Hypothalamus (tissue), 51 donors: ENCODE measurements at places on chromosomes 5 and 9.

GRCh38 chr5:113390224-113390623, 44.6 kb downstream of the TSSK1B start:
- DNase-seq: no peak

DNA sequence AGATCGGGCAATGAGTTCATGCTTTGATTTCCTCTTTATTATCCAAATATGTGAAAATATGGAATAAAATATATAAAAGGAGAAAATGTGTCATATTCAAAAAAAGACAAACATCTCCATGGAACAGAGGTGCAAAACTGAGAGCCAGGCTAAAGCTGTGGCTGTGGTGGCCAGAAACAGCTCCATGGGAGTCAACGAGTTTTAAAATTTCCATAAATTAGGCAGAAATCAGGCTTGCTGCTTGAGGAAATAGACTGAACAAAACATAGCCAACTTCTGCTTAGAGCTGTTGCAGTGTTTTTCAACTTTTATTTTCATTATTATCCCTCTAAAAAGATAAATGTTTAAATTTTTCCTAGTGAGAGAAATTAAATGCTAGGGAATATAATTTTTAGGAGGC, 110.8 kb upstream of the SLC30A5 start:
- DNase-seq: no peak

DNA sequence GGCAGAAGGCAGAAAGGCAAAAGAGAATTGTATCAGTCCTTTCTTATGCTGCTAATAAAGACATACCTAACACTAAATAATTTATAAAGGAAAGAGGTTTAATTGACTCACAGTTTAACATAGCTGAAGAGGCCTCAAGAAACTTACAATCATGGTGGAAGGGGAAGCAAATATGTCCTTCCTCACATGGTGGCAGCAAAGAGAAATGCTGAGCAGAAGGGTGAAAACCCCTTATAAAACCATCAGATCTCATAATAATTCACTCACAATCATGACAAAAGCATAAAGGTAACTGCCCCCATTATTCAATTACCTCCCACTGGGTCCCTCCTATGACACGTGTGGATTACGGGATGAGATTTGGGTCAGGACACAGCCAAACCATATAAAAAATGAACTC, 312.5 kb upstream of the PTGER4 start:
- no peak for DNase-seq

- peak; percentile 34 for DNase-seq
Measured at GRCh38 chr9:112174965-112175795, at the start of gene SUSD1. TSS of gene SUSD1 (minus strand) at chr9:112175297. CDS start at chr9:112175235, 62 bp downstream.

- no peak for DNase-seq
Measured at GRCh38 chr9:18893491-18893890, 139.5 kb downstream of the SAXO1 start.

- no peak for DNase-seq
Measured at GRCh38 chr9:117134826-117135500, 279.9 kb downstream of the ASTN2 start.

- DNase-seq: no peak
Measured at GRCh38 chr9:36399980-36400331, at the start of gene RNF38. TSS of gene RNF38 (minus strand) at chr9:36400269. CDS start at chr9:36400108, 161 bp downstream.

DNA sequence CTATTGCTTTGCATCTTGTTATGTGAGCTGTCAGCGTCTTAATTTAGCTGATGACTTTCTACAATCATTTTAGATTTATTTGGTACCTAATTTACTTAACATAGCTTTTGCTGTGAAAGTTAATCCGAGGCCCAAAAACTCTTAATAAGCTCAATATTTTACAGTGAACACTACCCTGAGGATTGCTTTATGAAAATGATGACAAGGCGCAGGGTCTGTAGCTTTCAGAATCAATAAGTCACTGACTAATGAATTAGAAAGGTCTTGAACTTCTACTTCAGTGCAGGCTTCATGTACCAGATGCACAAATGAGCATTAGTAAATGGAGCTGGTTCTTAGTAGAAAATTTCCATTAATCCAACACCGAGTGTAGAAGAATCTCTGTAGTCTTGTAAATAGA, 81.4 kb upstream of the ZNF366 start:
- DNase-seq: no peak

DNA sequence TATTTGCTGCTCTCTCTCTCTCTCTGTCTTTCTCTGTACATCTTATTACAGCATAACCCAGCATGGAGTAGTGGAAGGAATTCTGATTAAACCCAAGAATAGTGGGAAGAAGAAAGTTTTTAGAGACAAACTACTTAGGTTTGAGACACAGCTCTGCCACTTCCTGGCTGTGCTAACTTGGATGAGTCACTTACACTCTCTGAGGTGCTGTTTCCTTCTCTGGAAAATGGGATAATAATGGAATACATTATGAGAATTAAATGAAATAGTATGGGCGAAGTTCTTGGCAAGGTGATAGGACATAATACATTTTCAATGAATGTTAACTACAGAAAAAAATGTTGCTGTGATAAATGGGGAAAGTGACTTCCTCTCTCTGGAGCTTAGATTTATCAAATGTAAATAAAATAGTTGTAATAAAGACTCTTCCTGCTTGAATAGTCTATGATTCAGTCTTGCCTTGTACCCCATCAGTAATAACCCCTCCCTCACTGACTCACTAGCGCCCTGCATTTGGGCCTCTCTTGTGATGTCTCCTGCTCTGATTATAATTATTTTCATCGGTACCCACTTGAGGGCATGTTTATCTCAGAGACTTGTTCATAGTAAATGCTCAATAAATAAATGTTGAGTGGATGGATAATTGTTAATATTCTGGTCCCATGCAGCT, 27.6 kb downstream of the KIF4B start:
- DNase-seq: no peak

GRCh38 chr5:23507278-23507685, at the start of gene PRDM9:
TSS of gene PRDM9 (plus strand) at chr5:23507609. CDS start at chr5:23509034, 1,425 bp downstream.
- DNase-seq: no peak

DNA sequence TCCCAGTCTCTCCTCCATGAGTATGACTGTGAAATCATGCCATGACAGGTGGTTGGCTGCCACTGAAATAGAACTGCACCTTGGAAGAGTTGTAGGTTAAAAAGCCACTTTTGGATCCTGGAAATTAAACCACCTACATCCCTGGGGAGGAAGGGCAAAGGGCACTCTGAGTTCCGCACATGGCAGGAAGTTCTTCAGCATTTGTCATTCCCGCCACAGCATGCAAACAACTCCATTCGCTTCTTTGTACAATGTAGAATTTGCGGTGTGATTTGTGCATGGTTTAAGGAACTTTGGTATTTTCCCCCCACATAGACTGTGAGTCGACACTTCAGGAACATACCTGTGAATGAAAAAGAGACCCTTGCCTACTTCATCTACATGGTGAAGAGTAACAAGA, 9.8 kb downstream of the SAP30L start:
- no peak for DNase-seq

DNA sequence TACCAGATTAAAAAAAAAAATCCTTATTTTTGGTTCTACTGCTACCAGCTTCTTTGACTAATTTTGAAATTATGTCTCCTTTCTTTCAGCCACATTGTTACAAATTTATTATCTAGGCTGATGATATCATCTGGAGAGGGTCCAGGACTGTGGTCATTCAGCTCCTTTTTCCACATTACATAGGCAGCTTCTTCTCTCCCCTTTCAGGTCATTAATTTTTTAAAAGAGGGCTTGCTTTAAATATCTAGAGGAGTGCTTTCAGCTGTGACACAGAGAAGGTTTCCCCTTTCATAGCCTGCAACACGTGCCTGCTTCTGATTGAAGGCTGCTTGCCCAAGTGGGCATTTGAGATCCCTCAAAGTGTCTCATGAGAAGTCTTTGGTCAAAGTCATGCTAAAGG, 155.7 kb upstream of the PAPPA start:
- DNase-seq: no peak

DNA sequence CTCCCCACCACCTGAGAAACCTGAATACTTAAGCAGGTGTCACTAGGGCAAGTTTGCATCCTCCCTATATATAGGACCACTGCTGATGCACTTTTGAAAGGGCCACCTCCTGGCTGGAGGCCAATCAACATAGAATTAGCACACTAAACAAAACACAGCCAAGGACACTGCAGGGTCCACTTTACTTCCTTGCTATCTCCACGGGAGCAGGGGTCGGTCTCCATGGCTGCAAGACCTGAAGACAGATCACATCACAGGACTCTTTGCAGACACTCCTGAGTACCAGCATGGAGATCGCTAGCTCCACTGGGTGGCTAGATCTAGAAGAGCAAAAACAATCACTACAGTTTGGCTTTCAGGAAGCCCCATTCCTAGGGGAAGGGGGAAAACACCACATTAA, 72.3 kb downstream of the C9orf153 start:
- no peak for DNase-seq

DNA sequence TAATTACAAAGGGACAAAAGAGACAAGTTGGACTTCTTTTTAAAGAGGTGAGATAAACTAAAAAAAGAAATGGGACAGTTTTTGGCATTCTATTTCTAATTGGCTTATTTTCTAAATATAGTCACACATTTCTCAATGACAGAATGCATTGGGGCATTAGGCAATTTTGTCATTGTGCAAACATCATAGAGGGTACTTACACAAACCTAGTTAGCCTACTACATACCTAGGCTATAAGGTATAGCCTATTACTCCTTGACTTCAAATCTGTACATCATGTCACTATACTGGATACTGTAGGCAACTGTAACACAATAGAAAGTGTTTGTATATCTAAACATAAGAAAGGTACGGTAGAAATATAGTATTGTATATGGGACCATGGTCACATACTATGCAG, 56.1 kb downstream of the LSM11 start:
- DNase-seq: no peak

DNA sequence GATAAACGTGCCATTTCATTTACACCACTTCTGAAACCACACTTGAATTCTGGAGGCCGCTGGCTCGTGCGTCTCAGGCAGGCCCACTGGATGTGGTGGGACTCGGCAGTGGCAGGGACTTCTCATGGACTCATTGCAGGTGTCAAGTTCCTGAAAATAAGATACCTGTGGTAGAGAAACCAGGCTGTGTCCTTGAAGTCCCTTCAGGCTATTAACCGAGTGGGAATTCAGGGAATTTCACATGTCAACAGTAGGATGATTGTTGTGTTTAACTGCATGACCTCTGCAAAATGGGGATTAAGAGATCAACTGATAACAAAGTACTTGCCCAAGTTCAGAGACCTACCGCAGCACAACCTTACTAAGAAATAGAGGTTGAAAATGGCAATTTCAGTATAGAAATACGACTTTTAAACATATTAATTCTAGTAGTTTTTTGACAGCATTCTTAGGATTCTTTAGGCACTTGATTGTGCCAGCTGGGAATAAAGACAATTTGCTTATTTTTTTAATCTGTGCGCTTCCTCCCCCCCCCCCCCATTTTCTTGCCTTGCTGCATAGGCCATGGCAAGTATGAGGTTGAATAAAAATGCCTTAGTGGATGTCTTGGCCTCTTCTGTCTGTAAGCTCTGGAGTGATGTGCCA, 26.8 kb downstream of the TRIP13 start:
- DNase-seq: no peak

- DNase-seq: no peak
Measured at GRCh38 chr9:6014670-6015270, 654 bp downstream of the RANBP6 start.

- DNase-seq: no peak
Measured at GRCh38 chr9:106874652-106875051, 11.7 kb downstream of the ZNF462 start.
